Calu3 (cell line): ENCODE measurements at places on chromosomes 5 and 9. TPM values are rescaled to one million over a fixed set of nuclear protein-coding genes. Genes with fewer than 3 reads are reported as not detected.

Gene FGF1
- total RNA-seq, result not detected in 2 replicates

GRCh38 chr5:142491270-142491669 lies 166.4 kb upstream of the SPRY4 start:
- no peak for DNase-seq

DNA sequence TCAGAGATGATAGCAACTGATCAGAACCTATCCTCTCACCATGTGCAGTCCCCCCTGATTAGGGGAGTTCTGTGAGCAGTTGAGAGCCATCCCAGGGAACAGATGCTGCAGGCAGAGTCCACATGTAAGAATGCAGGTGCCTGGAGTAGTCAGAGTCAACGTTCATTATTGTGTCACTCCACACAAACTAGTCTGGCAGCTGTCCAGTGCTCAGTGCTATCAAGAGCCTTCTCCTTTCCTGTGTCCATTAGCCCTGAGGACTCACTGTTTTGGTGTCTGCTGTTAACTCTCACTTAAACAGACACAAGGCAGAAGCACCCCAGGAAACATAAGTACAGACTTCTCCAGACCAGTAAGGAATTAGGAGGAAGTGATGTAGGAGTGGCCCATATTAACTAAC lies 2.5 kb downstream of the SH3TC2 start:
- peak; percentile 48 for DNase-seq

DNA sequence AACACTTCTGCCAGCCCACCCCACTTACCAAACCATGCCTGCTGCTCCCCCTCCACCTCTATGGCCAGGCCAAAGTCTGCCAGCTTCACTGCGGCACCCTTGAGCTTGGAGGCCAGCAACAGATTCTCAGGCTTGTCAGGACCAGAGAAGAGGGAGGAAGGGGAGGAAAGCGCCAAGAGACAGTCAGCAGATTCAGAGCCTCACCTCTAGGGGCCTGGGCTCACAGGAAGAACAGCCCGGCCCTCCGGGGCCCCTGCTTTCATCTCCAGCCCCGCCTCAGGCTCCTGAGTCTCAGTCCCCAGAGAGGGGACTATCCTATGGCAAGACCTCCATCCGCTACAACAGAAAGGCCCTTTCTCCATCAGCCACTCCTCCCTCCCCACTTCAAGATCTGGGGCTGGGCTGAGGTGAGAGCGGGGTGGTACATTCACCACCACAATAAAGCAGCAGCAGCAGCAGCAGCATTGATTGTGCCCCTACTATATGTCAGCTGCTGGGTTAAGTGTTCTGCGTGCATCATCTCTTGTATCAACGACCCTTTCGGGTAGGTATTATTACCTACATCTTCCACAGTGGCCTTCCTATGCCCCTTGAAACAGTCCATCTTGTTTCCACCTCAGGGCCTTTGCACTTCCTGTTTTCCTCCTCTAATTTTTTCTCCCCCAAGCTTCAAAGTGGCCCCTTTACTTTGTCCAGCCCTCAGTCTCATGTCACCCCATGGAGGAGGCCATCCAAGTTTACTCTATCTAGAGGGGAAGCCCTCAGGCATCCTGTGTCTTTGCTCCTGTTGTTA lies 36.0 kb downstream of the CAMK2A start:
- no peak for DNase-seq

GRCh38 chr5:78243091-78243490 lies 51.4 kb downstream of the AP3B1 start:
- no peak for DNase-seq

Gene ABCA1
- total RNA-seq, result 0.76 and 0.78 TPM in 2 replicates

GRCh38 chr9:26308328-26308727 lies 584.3 kb downstream of the CAAP1 start:
- no peak for DNase-seq

Gene TMEM38B
- 14.5 and 15.4 TPM in 2 replicates for total RNA-seq

Gene HEMGN
- not detected in 2 replicates for total RNA-seq

- no peak for DNase-seq
Observed at GRCh38 chr5:74546796-74547195, 93.7 kb downstream of the ENC1 start.

DNA sequence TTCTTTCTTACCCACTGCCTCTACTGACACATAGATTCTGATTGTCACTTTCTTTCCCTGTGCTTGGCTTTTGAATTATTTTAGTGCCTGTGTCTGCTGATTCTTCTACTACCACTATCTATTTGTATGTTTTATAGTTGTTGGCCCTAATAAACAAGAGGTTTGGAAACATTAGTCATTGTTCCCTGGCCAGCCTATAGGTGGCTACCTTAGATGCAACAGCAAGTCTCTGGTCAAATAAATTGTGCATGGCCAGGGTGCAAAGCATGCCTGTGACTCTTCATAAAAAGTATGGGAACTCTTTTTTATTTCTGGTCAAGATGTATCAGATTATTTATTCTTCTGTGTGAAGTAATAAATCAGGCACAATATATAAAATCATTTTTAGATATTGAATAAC lies 124.4 kb downstream of the PLK2 start:
- DNase-seq, result no peak

DNA sequence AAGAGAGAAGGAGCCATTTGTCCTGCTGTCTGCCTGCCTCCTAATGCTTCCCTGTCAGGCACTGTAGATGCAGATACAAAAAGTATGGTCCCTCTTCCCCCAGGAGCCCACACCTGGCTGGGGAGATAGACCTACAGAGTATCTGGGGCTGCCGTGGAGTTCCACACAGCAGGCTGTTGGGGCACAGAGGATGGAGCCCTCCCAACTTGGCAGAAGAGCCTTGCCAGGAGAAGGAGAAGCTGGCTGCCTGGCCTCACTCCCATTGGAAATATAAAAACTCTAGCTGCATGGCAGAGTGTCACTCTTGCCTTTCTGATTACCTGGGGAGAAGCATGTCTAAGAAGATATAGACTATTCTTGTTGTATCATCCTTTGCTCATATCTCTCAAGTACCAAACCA lies 160.4 kb downstream of the FSTL4 start:
- no peak for DNase-seq

Gene WNT8A
- total RNA-seq, result not detected in 2 replicates

GRCh38 chr5:142053426-142054151 lies 40.8 kb upstream of the GNPDA1 start:
- DNase-seq, result no peak

Gene NPR3
- 0.15 and 0.19 TPM in 2 replicates for total RNA-seq
